ENCODE measurements at places on chromosomes 2 and 18.

DNA sequence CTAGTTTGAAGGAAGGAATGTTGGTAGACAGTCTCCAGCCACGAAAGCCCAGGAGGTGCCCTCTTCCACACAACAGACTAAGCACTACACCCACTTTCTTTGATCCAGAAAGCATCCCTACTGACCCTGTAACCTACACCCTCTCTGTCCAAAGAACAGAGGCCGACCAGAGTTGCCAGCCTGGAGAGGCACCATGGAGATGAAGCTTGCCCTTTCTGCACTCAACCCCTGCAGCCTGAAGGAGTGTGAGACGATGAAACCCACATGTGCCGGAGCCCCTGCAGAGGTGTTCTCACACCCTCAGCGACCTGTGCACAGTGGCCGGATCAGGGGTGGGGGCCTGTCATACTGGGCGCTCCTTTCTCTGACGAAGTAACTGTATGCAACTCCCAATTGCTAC, 136.3 kb downstream of the ZNF516 start:
- DNase-seq = no peak

DNA sequence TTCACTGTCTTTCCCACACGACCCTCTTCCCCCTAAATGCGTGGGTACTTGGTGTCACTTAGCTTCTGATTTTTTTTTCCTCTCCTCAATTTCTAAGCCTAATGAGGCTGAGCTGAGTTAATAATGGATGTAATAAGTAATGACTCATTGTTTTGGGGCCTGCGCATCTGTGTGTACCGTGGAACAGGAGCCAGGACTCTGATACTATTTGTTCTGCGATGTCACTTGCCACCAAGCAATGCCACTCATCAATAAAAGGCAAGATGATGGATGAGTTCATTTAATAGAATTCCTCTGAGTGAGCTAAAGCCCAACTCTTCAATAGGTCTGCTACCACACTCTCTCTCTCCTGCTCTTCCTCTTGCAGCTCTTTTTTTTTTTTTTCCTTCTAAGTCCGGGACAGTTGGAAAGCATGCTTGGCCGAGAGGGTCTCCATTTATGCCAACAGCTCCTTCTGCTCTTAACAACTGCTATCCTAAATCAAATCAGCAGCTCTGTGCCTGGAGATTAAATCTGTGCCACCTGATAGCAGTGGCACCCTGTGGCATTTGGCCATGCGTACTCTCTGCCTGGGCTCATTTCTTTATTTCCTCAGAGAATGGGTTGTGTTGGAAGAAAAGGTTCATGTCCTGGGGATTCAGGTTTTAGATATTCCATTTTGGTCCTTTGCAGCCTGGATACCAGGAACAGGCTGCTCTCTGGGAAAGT, 1284.2 kb upstream of the PIK3C3 start:
- no peak for DNase-seq

- peak; percentile 12 for DNase-seq
Observed at GRCh38 chr2:188659656-188660406, 314.3 kb upstream of the COL3A1 start.

DNA sequence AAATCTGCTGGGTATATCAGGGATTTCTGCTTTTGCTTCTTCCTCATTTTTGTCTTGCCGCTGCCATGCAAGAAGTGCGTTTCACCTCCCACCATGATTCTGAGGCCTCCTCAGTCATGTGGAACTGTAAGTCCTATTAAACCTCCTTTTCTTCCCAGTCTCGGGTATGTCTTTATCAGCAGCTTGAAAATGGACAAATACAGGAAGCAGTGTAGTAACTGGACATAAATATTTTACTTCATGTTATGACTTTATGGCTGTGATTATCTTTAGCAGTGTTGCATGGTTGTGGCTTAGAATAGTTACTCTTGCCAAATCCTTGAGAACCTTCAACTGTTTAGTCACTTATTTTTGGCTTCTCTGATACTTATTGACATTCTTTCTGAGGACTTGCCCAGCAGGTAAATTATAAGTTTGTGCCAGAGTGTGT, 66.2 kb upstream of the DLX2 start:
- no peak for DNase-seq

- no peak for DNase-seq
Observed at GRCh38 chr2:208099682-208100470, 24.4 kb downstream of the CRYGD start.

DNA sequence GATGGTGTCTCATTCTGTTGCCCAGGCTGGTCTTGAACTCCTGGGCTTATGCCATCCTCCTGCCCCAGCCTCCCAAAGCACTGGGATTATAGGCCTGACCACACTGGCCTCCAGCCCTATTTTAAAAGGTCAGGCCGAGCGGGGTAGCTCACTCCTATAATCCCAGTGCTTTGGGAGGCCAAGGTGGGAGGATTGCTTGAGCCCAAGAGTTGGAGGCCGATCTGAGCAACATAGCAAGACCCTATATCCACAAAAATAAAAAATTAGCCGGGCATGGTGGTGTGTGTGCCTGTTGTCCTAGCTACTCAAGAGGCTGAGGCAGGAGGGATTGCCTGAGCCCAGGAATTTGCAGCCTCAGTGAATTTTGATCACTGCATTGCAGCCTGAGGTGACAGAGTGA, 3.9 kb downstream of the CAB39 start:
- no peak for DNase-seq

- no peak for DNase-seq
Observed at GRCh38 chr2:66173645-66174044, 261.3 kb upstream of the MEIS1 start.

DNA sequence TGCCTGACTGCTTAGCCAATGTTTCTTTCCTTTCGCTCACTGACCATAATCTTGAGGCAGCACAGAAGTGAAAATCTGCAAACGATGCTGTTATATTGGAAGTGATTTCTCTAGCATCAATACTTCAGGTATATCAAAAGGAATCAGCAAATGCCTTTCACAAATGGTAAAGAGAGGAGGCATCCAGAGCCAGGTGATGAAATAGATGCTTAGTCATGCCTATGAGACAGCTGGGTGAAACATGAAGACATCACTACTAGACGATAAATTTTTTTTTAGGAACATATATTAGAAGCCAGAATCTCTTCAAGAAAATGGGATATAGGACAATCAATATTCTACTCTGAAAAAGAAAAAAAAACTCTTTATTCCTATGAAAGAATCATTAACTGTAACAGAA, 249.2 kb upstream of the SLC39A10 start:
- no peak for DNase-seq

DNA sequence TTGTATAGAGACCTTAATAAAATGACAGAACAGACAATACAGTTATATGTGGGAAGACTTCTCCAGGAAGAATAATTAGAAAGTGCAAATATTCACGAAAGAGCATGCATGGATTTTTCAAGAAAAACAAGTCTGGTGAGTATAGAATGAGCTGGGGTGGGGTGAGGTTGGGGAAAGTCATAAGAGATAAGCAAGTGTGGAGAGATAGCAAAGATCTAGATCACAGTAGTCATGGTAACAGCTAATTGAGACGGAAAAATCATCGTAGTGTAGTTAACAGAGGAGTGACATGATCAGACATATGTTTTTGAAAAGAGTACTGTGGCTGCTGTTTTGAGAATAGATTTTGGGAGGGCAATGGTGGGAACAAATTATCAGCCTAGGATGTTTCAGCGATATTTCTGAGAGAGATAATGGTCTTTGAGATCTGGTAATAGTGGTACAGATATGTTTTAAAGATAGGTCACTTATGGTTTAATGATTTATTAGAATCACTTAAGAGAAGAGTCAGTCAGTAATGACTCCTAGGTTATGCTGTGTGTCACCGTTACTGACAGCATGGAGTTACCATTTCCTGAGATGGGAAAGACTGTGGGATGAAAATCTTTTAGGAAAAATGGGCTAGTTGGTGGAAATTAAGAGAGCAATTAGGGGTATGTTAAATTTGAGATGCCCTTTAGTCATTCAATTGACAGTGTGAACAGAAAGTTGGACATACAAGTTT, 248.5 kb upstream of the SLC8A1 start:
- DNase-seq = no peak

- no peak for DNase-seq
Observed at GRCh38 chr2:101734505-101735165, 37.1 kb downstream of the MAP4K4 start.

- DNase-seq = no peak
Observed at GRCh38 chr2:19048593-19049266, 309.7 kb downstream of the OSR1 start.

DNA sequence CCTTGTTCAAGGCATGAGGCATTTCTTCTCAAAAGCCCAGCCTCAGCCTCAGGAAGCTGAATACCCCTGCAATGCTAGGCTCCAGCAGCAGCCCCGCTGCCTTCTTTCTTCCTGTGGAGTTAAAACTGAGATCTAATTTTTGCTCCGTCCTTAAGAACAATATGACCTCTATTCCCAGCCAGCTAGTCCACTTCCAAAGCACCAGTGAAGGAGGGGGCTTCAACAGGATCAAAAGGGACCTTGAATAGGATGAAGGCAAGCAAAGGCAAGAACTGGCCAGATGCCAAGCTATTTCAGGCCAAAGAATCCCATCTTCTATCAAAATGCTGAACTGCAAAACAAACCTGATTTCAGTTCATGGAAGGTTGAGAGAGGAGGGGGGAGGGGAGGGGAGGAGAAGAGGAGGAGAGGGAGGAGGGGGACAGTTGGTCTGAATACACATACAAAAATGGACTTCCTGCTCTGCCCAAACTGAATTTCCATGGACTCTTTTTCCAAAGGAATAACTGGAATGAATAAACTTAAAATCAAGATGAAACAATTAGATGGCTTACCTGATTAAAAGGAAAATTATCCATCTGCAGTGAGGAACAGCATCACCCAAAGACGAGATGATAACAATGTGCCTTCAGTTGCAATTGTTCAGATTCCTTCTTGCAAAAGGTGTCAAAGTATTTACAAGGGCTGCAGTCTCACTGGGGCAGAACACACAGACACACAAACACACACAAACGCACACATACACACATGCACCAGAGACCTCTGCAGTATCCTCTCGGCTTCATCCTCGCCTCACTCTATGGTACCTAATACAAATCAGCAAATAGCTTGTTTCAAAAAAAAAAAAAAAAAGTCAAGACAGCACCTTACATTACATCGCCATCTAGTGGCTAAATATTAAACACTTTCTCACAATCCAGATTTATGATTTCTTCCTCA, at the start of gene SCN1A:
Gene SCN1A, minus strand, starts transcription at position 804 of the 939 bp plus-strand sequence. CDS start 54,399 bp downstream, outside the sequence.
- DNase-seq = no peak

- no peak for DNase-seq
Observed at GRCh38 chr2:199336546-199336945, 121.2 kb downstream of the SATB2 start.

- peak; percentile 69 for DNase-seq
Observed at GRCh38 chr18:49016648-49017539, 66.1 kb upstream of the SMAD7 start.

- no peak for DNase-seq
Observed at GRCh38 chr2:230614913-230615332, 97.7 kb upstream of the CAB39 start.

- no peak for DNase-seq
Observed at GRCh38 chr2:10873790-10874437, 37.8 kb upstream of the KCNF1 start.

DNA sequence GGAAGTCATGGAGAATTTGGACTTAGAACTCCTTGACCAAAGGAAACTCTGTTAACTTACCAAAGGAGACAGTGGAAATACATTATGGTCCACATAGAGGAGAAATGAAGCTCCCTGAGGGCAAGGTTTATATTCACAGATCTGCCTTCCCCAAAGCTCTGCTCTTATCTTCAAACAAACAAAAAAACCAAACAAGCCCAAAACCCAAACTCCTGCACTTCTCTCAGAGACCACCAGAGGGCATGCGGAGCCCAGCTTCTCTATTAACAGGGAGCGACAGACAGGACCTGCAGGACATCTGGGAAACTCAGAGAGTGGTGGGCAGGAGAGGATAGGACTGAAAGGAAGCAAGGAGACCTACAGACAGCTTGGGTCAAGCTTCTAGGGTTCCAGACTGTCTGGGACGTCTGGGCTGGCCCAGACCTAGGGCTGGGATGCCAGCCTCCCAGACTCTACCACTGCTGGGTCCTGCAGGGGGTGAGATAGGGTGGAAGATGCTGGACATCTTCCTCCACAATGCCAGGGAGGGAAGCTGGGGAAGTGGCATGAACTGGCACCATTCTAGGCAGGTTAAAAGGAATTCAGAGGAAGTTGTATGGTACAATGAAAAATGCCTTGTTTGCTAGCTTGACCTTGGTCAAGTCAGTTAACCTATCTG, 4.0 kb upstream of the WNT10A start:
- peak; percentile 93 for DNase-seq

DNA sequence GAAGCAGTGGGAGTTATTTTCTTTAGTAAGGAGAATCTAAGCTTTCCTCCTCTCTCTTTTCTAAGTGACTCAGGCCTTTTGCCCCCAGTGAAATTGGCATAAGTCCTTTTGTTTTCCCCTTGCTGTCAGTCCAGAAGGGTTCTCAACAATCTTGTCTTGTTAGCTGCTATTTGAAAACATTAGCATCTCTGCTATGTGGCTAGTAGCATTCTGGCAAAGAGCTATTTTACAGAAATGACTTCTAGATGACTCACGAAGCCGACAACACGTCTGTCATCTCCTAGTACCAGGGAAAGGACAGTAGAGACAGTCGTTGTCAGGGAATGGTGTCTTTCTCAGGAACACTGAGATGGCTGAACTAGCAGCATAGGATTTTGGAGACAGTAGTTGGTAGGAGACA, 14.7 kb downstream of the SMARCAL1 start:
- DNase-seq = peak; percentile 26

GRCh38 chr2:205770577-205770976, 88.3 kb downstream of the NRP2 start:
- DNase-seq = no peak

DNA sequence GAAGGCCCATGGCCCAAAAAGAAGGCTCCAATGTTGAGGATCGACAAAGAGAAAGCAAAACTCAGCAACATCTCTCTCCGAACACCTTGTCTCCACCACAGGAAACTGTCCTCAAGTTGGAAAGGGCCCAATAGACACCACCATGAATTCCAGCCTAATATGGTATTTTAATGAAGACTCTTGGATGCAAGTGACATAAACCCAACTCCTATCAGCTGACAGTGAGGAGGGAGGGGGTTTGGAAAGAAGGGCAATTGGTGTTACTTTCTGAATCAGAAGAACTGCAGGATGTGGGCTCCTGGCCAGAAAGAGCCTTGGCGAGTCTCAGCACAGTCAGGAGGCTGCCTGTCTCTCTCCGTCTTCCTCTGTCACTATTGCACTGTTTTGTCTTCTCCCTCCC, 40.3 kb upstream of the SIGLEC15 start:
- DNase-seq = no peak

DNA sequence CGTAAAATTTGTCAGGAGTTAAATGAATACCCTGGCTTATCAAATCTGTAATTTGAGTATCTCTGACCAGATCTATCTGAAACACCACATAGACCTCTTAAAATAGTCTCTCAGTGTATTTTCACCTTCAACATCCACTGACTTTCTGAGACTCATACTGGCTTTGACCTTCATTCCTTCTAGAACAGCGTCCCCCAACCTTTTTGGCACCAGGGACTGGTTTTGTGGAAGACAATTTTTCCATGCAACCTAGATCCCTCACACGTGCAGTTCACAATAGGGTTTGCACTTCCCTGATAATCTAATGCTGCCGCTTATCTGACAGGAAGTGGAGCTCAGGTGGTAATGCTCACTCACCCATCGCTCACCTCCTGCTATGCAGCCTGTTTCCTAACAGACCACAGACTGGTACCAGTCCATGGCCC, 3.2 kb downstream of the NBAS start:
- DNase-seq = no peak

Data from H54 (cell line).